ENCODE measurements at places on chromosomes 2 and 18.

DNA sequence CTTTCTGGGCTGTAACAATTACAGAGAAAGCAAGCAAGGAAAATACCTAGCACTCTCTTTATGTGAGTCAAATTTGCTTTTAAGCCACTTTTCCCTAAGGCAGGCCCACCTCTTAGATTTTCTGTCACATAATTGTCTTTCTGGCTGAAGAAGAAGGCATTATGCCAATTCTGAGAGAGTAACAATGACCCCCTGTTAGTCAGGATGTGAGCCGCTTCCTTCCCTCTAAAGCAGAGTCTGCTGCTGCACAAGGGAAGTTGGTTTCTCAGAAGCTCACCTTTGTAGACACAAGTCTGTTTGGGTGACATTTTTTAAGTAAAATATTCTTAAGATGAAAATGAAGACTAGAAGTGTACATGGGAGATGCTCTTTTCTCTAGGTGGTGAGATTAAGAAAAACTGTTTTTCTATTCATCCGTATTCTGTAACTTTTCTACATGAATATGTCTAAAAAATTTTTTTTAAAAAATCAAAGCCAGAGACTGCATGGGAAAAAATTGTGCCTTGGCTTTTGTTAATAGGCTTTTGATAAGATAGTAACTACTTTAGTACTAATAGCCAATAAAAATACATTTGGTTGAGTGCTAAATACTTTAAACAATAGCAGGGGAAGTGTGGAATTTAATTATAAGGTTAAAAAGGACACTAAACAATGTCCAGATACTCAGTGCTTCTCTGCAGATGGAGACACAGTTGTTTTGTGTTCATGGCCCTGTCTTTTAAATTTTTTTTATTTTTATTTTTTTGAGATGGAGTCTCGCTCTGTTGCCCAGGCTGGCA is 33.4 kb upstream of the VPS54 start:
- no peak for DNase-seq

- no peak for DNase-seq
These were observed 805 bp downstream of the SNORC start for GRCh38 chr2:232870766-232871371.

DNA sequence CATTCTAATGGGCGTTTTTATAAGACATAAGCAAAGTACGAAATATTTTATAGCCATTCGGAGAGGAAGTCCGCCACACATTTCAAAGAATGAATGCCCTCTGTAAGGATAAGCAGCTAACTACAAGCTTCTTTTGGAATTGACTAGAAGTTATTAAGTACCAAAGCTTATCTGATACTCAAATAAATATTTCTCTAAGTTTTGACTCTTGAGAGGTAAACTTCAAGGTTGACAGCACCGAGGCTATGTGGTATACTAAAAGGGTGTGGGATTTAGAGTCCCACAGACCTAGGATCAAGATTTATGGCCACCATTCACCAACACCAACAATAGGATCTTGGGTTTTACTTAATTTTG is 48.1 kb upstream of the MSH2 start:
- no peak for DNase-seq

- no peak for DNase-seq
These were observed 97.2 kb downstream of the PLEKHM3 start for GRCh38 chr2:207928079-207928478.

DNA sequence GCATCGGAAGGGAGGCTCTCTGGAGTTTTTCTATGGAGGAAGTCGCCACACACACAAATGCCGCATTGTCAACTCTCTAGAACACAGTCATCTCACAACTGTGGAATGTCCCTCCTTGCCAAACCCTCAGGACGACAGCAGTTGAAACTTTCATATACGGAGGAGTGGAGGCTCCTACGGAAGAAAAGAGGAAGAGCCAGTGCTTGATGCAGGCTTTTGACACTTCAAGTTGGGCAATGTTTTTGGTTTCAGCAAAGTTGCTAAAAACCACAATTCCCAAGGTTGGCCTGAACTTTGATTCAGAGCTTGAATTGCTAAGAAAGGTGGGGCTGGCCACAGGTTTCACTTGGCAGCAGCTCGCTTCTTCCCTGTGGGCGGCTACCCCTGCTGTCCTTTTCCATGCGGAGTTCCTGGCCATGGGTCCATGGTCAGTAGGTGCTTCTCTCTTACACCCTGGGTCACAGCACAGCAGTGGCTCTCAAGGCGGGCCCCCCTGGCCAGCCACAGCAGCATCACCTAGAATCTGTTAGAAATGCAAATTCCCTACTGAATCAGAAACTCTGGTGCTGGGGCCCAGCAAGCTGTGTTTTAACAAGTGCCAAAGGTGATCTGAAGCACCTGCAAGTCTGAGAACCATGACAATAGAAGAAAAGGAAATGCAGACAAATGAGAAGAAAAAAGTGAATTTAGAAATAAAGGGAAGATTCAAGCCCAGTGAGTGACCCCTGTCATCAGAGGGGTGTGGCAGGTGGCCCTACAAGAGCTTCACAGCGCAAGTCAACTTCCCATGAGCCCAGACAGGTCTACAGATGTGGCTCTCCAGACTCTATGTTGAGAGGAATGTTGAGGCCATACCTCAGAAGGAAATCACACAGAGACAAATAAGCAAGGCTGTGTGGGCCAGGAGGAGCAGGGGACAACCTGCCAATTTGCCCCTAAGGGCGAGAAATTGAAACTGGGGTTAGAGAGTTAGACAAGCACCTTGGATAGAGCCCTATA is 856.4 kb downstream of the RNF144A start:
- DNase-seq = no peak

- DNase-seq = no peak
These were observed 67.8 kb downstream of the ODC1 start for GRCh38 chr2:10380048-10380926.

DNA sequence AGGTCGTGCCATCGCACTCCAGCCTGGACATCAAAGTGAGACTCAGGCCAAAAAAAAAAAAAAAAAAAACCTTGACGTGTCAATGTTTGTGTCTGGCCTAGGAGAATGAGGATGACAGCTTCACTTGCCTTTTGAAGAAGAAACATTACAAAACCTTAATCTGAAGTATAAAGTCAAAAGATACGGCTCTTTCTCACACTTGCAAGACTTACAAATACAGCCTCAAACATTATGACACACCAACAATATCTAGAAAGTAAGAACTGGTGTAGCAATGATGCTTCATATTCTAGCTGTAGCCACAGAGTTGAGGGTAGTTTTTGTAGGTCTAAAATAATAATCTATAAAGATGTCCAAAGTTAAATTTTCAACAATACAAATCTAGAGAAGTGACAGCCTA is 25.5 kb downstream of the MPPE1 start:
- no peak for DNase-seq

DNA sequence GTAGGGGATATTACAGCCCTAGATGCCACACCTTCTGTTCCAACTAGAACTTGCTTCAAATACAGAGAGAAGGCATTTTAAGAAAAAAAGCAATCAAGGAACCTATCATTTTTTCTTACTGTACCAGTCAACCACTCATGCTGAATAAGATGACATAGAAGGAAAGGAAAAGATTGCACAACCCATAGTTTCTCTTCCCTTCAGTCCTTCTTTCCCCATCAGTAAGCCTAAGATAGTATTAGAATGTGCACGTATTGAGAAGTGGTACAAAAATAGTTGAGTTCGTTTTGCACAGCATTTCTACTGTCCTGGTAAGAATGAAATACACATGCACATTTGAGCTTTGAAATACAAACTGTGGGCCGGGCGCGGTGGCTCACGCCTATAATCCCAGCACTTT is 27.0 kb upstream of the HK2 start:
- no peak for DNase-seq

GRCh38 chr2:27379836-27380625 is 503 bp downstream of the ZNF513 start:
- peak; percentile 79 for DNase-seq

DNA sequence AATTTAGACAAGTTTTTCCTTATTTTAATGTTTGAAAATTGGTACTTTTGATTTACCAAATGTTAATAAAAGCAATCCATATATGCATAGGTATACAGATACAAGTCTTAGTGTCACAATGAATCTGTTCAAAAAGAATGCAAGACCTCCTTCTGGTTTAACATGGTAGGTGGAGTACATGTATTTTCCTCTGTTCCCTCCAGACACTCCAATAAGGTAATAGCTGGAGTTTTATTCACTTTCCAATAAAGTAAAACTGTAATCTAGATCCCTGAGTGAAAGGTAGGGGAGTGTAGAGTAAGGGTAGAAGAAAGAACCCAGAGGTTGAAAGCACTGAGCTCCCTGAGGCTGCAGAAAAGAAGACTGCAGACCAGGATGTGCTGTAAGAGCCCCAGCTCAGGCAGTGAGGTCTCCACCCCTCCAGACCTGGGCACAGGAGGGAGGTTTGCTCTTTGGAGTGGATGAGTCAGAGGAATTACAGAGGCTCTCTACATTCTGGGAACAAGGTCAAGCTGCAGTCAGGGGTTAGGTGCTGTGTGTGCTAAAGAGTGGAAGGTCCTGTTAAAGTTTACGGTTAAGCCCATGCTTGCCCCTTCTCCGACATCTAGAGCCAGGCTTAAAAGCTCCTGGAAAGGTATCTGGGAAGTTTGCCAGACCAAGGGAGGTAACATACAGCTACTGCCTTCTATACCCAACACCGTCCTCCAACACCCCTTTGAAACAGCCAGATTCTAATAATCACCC is 27.6 kb upstream of the STAT1 start:
- no peak for DNase-seq

GRCh38 chr2:4792126-4792525 is 900.1 kb upstream of the SOX11 start:
- DNase-seq = no peak

DNA sequence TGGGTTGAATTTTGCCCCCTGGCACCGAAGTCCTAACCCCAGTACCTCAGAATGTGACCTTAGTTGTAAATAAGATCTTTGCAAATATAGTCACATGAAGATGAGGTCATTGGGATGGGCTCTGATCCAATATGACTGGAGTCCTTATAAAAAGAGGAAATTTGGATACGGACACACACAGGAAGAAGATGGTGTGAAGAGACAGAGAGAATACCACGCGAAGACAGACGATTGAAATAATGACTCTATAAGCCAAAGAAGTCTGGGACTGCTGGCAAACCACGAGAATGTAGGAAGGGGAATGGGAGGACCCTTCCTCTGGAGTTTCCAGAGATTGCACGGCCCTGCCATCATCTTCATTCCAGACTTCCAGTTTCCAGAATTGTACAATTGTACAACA is 98.6 kb downstream of the CPO start:
- DNase-seq = no peak

GRCh38 chr18:46199515-46200147 is 95.4 kb downstream of the HAUS1 start:
- DNase-seq = no peak

DNA sequence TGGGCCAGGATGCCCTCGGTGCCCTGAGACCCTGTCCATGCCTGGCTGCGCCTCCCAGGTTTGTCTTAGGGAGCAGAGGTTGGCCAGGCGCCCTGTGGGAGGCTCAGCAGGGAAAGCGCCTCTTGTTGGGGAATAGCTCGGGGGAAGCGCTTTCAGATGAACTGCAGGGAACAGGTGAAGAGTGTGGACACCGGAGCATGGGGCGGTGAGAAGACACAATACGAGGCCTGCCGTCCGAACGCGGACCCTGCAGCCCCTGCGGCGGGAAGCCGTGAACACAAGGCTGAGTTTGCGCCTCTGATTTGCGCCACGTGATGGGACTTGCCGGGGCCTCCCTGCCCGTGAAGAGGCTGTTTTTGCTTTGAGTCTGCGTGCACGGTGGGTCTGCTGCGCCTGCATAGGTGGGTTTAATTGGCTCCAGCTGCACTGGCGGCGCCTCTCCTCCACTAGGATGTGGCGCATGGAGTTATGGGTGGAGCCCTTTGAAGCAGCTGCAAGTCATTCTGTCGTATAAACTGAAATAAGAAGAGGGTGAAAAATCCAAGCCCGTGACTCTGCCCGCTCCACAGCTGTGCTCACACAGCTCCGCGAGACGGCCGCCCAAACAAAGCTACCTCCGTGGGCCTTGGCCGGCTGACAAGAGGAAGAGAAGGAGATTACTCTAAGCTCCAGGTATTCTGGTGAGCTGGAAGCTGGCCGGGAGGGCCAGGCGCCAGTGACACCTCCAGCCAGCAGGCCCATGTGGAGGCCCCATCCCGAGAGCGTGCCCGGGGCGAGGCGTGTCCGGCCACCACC is 103.5 kb upstream of the CTDP1 start:
- no peak for DNase-seq

GRCh38 chr2:240306185-240306584 is 129.3 kb upstream of the GPC1 start:
- no peak for DNase-seq

DNA sequence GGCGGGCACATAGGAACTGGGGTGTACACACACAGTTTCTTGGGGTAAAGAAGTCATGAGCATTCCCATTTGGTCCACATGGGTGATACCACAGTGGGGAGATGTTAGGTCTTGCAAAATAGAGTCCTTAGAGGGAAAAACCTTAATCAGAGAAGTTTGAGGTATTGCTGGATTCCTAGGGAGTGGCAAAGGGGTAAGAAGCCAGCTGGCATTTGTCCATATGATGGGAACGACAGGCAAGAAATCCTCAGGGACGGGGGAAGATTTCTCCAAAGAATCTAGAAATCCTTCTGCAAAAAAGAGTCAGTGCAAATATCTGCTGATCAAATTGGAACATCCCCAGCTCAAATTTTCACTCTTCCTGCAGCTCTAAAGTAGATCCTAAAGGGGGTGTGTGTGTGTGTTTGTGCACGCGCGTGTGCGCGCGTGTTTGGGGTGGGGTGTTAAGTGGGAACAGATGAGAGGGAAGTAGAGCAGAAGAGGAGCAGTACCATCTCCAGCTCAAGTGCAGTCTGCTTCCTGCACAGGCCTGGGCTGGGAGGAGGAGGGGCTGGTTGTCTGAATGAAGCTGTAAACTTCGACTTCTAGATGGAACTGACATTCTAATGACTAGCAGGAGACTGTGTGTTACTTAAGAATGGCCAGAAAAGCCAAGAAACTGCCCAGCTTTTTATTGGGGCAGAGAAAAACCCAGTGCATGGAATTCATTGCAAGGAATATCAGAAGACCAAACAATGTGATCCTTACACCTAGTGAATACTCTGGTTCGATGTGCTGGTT is 168.0 kb downstream of the SPP2 start:
- no peak for DNase-seq
